ENCODE measurements at places on chromosomes 7 and 10. TPM values are rescaled to one million over a fixed set of nuclear protein-coding genes. Genes with fewer than 3 reads are reported as not detected.

The LEP gene
- total RNA-seq: 0.59 TPM

The DOCK1 gene
- 80.8 TPM for total RNA-seq

The SVOPL gene
- 0.59 TPM for total RNA-seq

The ZNF33B gene
- 11.6 TPM for total RNA-seq

The STAMBPL1 gene
- 16.9 TPM for total RNA-seq

The LRRC72 gene
- total RNA-seq: not detected

The CYP2E1 gene
- total RNA-seq: 0.69 TPM

The C7orf33 gene
- not detected for total RNA-seq

The PALD1 gene
- total RNA-seq: 8.6 TPM

The EN2 gene
- total RNA-seq: under 0.01 TPM

The SPDYE16 gene
- 0.10 TPM for total RNA-seq

The ITIH2 gene
- total RNA-seq: not detected

The MOGAT3 gene
- total RNA-seq: not detected

The SLC13A4 gene
- 0.10 TPM for total RNA-seq

The PRXL2A gene
- total RNA-seq: 69.5 TPM

The NOD1 gene
- total RNA-seq: 12.8 TPM

The C10orf143 gene
- 1.4 TPM for total RNA-seq

The NEBL gene
- total RNA-seq: 29.3 TPM

The CALHM3 gene
- total RNA-seq: not detected

The CNNM2 gene
- 5.4 TPM for total RNA-seq

The TNKS2 gene
- 61.3 TPM for total RNA-seq

The TEX36 gene
- not detected for total RNA-seq

The RBP3 gene
- not detected for total RNA-seq

The LSM8 gene
- total RNA-seq: 36.8 TPM

The IGFBP3 gene
- total RNA-seq: 211 TPM

The VKORC1L1 gene
- 20.4 TPM for total RNA-seq

The NEUROG3 gene
- total RNA-seq: not detected

The MKI67 gene
- total RNA-seq: 15.4 TPM

The ASB15 gene
- total RNA-seq: 0.59 TPM

The GPR15LG gene
- total RNA-seq: 2.1 TPM

The FAM25C gene
- total RNA-seq: not detected

The HPS6 gene
- total RNA-seq: 9.0 TPM

The CHRM2 gene
- total RNA-seq: 0.20 TPM

The LGI1 gene
- 2.6 TPM for total RNA-seq

The SMO gene
- 28.8 TPM for total RNA-seq

The TNS3 gene
- total RNA-seq: 44.7 TPM

The CCDC172 gene
- not detected for total RNA-seq

The UTF1 gene
- not detected for total RNA-seq

The DMBT1 gene
- total RNA-seq: 0.10 TPM

The HMX3 gene
- not detected for total RNA-seq

The ADAM22 gene
- 18.6 TPM for total RNA-seq

The POLR2J2 gene
- 3.6 TPM for total RNA-seq

The SSC4D gene
- 0.89 TPM for total RNA-seq

The MMD2 gene
- not detected for total RNA-seq

The ZNF853 gene
- 5.1 TPM for total RNA-seq

The MRLN gene
- total RNA-seq: 15.7 TPM

The DBF4 gene
- 11.4 TPM for total RNA-seq

The AMPH gene
- 3.5 TPM for total RNA-seq

The LDB3 gene
- total RNA-seq: 25.0 TPM

The MYPN gene
- total RNA-seq: 9.4 TPM

The SPDYE11 gene
- total RNA-seq: 0.10 TPM

All from skin of body (tissue), 3 donors.